ENCODE measurements at places on chromosomes 6 and 20.
A peak's percentile ranks its signal among the peaks of the same experiment; 100 is the strongest.

- DNase-seq: no peak
Measured at GRCh38 chr20:48621376-48622078, 206.3 kb downstream of the PREX1 start.

- peak; percentile 40 for DNase-seq
Measured at GRCh38 chr6:170114956-170115855, 175.7 kb downstream of the DLL1 start.

- DNase-seq: no peak
Measured at GRCh38 chr6:67353861-67354260, 1281.2 kb upstream of the ADGRB3 start.

DNA sequence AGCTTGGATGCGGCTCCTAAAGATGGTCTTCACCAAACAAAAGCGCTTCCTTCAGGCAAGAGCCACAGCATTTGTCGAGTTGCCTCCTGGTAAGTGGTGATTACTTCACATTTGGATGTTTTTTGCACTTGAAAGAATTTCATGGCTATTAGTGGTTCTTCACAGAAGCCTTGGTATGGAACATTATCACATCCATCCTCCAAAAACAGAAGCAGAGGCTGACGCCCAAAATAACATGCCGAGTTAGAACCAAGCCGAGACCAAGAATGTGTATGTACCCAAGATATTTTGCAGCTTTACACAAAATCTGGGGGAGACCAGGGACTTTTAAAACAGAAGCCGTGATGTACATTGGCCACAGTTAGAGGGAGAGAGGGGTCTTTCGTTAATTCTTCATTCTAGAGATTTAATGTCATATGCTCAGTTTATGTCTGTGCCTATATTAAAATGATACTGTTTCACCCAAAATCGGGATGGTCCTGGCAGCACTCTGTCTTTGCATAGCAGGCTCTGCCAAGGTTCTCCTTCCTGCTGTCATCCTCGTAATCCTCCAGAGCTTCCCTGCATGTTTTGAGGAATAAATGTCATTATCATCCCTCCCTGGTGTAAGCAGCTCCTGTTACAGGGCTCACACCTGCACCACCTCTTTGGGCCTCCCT lies 109.3 kb downstream of the TMEM242 start:
- no peak for DNase-seq

- no peak for DNase-seq
Measured at GRCh38 chr6:135235716-135236115, 54.6 kb downstream of the MYB start.

DNA sequence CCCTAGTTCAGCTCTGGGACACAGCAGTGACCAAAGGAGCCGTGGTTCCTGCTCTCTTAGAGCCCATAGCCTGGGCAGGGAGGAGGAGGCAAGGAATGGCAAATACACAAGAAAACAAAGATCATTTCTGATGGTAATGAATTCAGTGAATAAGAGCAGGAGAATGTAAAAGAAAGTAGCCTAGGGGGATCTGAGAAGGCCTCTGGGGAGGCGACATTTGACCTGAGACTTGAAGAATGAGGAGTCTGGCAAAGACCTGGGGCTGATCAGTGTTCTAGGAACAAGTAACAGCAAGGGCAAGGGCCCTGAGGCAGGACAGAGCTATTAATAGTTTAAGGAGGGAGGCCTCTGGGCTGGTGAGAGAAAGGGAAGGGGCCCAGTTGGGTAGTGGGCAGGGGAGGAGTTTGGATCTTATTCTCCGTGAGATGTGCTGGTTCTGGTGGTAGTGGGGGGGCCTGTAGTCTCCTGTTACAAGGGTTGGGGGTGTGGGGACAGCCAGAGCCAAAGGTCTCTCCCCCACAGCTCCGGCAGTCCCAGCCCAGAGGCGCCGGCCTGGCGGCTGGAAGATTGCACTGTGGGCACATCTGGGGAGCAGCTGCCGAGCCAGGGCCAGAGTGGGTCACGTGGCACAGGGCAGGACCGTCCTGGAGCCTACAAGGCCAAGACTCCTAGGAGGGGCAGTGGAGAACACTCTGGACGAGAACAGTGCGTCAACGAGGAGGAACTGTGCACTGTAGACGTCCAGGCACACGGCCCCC lies 9.3 kb upstream of the ID1 start:
- peak; percentile 87 for DNase-seq

- no peak for DNase-seq
Measured at GRCh38 chr20:45051204-45052060, 49.5 kb downstream of the KCNS1 start.

GRCh38 chr6:157748839-157749571 lies 74.0 kb upstream of the SNX9 start:
- DNase-seq: no peak

GRCh38 chr20:38152621-38153221 lies 12.3 kb downstream of the TGM2 start:
- DNase-seq: peak; percentile 78

- no peak for DNase-seq
Measured at GRCh38 chr6:139014945-139015344, 13.6 kb upstream of the ABRACL start.

- DNase-seq: no peak
Measured at GRCh38 chr6:169028343-169028742, 225.3 kb downstream of the THBS2 start.

DNA sequence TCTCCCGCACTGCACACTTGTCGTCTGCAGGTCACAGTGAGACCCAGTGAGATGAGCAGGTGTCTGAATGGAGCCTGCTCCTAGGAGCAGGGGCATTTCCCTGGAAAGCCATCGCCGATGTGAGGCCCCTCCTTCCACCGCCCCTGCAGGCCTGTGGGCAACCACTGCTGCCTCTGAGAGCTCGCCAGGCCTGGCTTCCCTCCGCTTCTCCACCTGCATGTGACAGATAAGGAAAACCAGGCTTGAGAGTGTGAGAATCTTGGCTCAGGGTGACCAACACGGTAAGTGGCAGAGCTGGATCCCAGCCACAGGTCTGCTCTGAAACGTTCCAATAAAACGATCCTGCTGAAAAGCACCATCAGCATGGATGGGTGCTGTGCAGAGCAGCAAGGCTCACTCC lies 332.8 kb downstream of the CDH4 start:
- no peak for DNase-seq

DNA sequence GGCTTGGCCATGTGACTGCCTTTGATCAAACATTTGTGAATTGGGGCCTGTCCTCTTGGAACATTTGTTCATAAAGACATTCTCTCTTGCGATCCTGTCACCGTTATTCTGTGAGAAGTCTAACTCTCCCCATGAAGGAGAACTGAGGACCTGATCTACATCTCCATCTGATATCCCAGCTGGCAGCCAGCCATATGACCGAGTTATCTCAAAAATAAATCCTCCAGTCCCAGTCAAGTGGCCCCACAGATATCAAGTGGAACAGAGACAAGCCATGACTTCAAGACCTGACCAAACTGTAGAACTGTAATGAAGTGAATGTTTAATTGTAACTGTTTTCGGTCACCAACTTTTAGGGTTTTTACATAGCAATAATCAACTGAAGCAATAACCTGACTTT lies 25.7 kb downstream of the SNX3 start:
- no peak for DNase-seq

DNA sequence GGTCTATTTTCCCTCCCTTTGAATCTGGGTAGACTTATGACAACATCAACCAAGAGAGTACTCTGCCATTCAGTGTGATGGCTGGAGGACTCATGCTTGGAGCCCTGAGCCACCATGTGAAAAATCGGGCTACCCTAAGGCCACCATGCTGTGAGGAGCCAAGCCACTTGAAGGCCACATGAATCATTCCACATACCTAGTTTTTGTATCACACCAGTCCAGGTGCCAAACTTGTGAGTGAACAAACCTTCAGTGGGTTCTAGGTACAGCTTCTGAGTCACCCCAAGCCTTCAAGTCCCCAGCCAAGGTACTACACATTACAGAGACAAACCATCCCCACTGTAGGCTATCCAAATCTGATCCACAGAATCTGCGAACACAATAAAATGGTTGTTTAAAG lies 37.4 kb upstream of the E2F3 start:
- no peak for DNase-seq

- DNase-seq: no peak
Measured at GRCh38 chr20:47795214-47795907, 10.1 kb upstream of the SULF2 start.

DNA sequence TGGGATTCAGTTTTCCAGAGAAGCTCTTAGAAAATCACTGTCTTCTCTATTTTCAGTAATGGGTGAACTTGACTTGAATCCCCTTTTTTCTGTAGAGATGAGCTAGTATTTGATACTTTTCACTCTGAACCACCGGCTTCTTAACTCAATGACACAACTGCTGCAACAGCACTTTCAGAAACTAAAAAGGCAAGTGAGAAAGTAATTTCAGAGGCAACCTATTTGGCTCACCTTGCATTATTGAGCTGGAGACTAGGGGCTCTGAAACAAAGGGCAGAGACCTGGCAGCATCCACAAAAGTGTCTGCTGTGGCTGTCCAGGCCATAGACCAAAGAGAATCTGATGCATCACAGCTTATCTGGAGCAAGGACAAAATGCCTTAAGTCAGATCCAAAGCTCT lies 289.8 kb upstream of the IRAK1BP1 start:
- DNase-seq: no peak

DNA sequence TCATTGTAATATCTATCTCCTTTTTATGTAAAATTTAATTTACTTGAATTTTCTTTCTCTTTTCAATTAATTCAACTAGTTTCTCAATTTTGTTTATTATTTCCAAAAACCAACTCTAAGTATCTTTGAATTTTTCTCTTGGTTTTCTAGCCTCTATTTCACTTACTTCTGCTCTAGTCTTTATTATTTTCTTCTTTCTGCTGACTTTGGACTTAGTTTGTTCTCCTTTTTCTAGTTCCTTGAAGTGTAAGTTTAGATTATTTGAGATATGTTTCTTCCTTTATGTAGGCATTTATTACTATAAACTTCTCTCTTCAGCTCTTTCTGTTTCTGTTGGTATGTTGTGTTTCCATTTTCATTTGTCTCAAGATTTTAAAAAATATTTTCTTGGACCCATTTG lies 70.8 kb downstream of the TNFAIP3 start:
- DNase-seq: no peak

DNA sequence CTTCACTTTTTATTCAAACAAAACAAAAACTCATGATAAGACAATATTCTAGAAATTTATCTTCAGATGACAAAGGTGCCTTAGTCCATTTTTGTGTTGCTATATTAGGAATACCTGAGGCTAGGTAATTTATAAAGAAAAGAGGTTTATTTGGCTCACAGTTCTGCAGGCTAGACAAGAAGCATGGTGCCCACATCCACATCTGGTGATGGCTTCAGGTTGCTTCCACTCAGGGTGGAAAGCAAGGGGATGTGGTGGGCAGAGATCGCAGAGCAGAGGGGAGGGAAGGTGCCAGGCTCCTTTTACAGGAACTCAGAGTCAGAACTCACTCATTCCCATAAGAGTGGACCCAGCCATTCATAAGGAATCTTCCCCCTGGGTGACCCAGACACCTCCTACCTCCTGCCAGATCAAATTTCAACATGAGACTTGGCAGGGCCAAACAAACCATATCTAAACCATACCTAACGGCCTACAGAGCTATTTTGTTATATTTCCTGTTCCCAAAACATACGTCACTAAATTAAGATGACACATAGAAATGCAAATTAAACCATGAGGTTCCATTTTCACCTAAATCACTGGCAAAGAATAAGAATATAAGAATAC lies 26.4 kb downstream of the ABHD12 start:
- DNase-seq: no peak

GRCh38 chr6:111683749-111684267 lies 78.1 kb upstream of the TRAF3IP2 start:
- no peak for DNase-seq

Data from right forelimb (tissue), 1 donor.